Retina (tissue), 1 donor: ENCODE measurements at places on chromosomes 16 and 17.

DNA sequence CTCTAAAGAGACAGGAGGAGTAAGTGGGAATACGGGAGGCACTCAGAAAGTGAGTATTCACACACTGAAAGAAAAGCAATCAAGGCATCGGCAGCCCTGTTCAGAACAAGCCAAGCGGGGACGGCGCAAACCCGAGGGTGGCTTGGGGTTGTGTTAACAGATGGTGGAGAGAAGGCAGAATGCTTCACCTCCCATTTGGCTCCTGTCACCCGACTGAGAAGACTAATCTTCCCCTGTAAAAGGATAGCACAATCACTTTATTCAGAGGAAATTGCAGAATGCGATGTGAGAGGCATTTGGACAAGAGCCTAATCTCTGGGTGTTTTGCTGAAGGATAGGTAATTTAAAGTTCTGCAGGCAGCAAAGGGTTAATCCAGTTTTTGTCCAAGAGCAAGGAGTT is 119.3 kb upstream of the WSCD1 start:
- peak; percentile 26 for DNase-seq

DNA sequence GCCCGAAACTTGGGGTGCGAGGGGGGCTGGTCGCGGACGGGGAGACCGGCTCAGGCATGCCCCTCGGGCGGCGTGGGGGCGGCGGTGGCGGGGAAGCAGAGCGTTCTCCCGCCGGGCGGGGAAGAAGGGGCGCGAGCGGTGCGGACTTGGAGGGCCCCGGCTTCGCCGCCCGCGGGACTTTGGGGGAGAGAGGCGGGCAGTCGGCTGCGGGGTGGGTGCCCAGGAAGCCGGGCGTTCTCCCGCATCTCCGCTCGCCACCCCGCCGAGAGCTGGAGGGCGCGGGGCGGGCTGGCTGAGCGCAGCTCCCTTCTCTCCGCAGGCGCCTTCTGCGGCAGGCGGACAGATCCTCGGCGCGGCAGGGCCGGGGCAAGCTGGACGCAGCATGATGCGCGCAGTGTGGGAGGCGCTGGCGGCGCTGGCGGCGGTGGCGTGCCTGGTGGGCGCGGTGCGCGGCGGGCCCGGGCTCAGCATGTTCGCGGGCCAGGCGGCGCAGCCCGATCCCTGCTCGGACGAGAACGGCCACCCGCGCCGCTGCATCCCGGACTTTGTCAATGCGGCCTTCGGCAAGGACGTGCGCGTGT is 772 bp downstream of the NTN1 start:
- DNase-seq: peak; percentile 70

- DNase-seq: no peak
Measured at GRCh38 chr17:74130276-74130675, 73.2 kb upstream of the RPL38 start.

- no peak for DNase-seq
Measured at GRCh38 chr17:49914096-49914490, 54.9 kb upstream of the DLX4 start.

DNA sequence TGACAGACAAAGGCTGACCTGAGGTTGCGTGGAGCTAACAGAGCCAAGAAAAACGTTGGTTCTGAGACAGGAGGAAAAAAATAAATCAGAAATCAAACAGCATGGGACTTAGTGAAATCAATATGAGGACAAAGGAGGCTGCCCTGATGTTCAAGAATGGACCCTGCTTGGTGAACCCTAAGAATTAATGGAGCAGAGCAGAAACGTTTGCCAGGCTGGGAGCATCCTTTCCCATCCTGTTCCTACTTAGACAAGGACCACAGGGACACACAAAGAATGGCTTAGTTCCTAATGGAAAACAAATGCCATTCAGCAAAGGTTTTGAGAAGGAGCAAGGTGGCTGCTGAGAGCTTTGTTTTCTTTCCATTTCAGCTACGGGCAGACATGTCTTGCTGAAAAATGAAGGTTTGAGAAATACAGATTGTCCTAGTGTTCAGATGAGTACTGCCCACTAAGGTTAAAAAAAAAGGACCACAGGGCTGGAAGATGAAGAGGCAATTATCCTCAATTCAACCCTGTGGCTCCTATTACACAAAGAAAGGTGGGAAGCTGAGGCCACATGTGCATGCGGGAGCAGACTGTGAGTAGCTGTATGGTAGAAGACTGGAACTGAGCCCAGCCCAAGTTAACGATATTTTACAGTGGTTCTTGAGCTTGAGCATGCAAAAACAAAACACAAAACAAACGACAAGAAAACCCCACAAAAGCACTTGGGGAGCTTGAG is 230.1 kb downstream of the SLC39A11 start:
- DNase-seq: peak; percentile 31

GRCh38 chr17:79104898-79105600 is 30.4 kb downstream of the ENGASE start:
- no peak for DNase-seq

DNA sequence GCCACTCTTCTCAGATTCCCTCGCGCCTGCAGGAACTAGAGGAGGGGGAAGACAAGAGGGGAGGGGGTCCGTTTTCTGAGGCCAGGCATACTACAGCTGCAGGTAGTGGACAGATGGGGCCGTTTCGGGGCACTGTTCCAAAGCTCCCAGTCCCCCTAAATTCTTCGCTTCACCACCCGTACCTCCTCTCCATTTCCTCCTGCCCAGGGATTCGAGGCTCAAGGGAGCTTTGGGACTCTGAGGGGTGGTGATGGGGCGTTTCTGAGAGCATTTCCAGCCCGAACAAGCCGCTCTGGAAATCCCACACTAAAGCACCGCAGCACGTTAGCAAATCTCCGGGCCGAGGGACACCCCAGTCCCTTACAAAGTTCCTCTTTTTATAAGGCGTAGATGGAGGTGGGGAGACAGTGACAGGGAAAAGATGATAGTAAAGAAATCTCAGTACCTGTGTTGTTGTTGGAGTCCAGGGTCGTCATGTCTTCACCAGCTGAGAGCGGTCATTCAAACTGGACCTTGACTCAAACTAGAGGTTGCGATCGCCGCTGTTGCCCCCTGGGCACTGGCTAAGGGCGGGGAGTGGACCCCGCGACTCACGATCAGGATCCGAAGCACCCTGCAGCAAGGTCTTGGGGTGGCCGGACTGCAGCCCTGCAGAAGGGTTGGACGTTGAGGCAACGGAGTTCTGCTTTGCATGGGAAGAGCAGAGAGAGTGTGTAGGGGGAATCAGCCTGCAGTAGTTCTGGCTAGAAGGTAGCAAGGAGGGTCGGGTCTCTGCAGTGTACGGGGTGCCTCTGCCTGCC is 570 bp downstream of the NR1D1 start:
- no peak for DNase-seq

DNA sequence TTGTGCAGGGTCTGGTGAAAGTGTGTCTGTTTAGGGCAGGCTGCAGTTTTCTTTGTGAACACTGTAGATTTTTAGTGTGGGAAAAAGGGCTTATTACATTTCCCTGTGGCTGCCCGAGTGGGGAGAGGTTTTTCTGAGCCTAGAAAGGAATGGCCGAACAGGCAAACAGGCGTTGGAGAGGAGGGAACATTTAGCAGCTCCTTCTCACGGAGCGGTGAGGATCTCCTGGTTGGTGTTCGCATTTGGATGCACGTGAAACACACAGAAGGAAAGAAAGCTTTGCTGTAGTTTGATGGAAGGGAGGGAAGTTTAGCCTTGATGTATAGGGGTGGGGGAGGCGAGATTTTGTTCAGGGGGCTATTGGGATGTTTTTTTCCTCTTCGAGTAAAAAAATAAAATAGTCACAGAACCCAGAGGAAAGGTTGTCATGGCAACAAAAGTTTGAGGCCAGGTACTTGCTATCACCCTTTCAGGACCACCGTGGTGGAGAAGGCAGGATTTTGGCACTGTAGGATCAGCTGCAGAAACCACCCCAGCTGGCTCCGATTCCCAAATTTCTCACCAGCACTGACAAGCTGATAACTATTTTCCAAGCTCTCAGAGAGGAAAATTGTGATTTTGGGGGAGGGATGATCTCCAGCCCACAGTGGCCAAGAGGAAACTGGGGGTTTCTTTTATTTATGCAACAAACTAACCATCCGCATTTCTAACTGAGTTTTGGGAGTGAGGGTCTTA is 3.5 kb downstream of the GSG1L start:
- no peak for DNase-seq

DNA sequence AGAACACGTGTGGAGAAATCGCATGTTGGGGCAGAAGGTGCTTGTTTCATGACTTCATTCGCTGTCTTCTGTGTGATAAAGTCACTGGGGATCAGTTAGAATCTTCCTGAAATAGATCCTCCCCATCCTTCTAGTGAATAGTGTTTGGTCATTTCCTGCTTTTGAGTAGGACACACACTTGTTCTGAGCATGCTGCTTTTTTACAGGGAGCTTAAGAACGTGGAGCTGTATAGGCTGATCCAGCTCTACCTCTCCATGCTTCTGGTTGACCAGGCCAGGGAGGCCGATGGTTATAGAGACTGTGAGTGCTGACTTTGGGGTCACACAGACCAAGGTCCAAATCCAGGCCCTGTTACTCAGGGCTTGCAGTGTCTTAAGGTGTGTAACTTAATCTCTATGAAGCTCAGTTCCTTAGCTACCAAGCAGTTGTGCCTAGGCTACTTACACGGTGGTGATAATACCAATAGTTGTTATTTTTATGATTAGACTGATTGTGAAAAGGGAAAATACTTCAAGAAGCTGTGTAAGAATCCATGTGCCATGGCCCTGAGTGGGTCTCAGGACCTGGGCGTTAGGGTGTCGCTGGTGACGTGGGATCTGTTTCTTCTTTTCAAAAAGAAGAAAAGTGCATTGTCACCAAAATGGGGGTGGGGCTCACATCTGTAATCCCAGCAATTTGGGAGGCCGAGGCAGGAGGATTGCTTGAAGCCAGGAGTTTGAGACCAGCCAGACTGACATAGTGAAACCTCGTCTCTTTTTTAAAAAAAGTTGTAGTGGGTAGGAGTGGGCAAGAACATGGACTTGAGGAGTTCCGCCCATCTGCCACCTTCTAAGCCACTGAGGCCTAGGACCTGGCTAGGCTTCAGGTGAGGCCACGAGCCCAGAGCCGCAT is 64.1 kb upstream of the LGALS9 start:
- DNase-seq: no peak

GRCh38 chr17:72898725-72899124 is 193.8 kb downstream of the SLC39A11 start:
- DNase-seq: no peak

- no peak for DNase-seq
Measured at GRCh38 chr17:76537578-76538280, at the start of gene CYGB. CYGB (minus strand) TSS chr17:76537709; CDS start chr17:76537542, 167 bp downstream.

DNA sequence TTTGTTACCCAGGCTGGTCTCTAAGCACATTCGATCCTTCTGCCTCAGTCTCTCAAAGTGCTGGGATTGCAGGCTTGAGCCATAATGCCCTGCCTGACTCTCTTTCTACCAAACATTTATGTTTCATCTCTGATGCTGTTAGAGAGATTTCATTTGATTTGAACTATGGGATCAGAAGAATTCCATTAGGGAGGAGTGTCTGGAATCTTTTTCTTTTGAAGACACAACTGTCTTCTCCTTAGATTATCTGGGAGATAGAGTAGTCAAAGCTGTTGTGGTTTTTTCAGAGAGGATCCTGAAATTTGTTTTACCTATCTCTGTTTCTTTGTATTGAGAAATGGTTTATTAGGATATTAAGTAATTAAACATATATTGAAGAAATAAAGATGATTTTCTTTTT is 29.4 kb downstream of the WIPF2 start:
- DNase-seq: no peak

GRCh38 chr17:76581515-76581914 is 4.1 kb downstream of the ST6GALNAC2 start:
- DNase-seq: no peak

- DNase-seq: peak; percentile 57
Measured at GRCh38 chr17:9729034-9729650, 62.2 kb downstream of the DHRS7C start.

GRCh38 chr16:10103118-10103517 is 79.1 kb downstream of the GRIN2A start:
- no peak for DNase-seq

- peak; percentile 29 for DNase-seq
Measured at GRCh38 chr17:43314611-43315011, 80.8 kb upstream of the RNU2-1 start.

DNA sequence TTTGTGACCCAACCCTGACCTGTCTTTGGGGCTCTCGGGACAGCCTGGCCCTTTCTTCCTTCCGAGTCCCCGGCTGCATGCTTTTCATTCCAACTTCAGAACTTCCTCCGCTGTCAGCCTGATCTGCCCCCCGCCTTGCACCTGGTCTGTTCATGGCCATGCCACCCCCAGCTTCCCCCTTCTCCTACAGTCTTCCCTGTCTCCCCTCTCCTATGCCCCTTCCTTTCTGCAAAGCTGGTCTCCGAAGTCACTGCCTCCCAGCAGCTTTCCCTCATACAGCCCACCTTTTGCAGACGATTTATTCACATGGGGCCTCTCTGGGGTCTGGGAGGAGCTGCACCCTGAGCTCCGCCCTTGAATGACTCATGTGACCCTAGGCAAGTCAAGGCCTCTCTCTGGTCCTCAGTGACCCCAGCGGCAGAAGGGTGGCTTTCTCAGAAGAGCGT is 47.1 kb upstream of the SDK2 start:
- no peak for DNase-seq

DNA sequence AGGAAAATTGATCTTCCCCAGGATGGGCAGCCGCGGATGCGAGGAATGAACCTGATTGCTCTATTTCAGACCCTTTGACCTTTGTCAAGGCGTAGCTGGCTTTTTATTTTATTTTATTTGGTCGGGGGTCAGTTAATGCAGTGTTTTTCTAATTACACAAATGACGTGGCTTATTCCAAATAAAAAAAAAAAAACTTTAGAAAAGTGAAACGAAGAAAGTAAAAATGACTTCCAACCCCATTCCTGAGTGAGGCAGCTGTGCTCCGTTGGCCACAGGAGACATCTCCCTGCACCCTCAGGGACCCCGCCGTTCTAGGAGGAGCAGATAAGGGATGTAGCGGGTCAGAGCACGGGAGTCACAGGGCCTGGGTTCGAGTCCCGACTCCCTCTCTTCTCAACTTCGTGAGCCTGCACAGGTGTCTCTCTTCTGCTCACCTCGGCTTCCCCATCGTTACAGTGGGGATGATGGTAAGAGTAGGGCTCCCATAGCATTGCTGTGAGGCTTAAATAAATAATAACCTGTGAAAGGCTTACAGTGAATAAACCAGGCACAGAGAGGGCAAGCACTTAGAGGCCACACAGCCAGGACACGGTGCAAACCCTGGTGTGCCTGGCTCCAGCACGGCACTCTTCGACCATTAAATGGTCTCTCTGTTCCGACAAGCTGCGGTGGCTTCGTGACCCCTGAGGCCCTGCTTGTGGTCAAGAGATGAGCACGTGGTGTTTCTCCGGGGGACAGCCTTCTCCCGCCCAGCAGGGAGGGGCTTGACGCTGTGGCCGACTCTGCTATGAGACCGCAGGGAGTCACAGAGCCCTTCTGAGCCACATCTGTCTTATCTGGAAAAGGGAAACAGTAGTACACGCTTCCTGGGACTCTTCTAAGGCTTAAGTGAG is 10.2 kb downstream of the FOXF1 start:
- DNase-seq: no peak

GRCh38 chr16:20741554-20742285 is at the start of gene THUMPD1:
THUMPD1 (minus strand) TSS chr16:20741818; CDS start chr16:20741739, 79 bp downstream.
- DNase-seq: peak; percentile 96

GRCh38 chr17:82780971-82781893 is 29.4 kb downstream of the TBCD start:
- DNase-seq: no peak

GRCh38 chr17:68740555-68741447 is 139.6 kb upstream of the FAM20A start:
- DNase-seq: no peak
